Activated naive CD4-positive, alpha-beta T cell treated with anti-CD3 and anti-CD28 coated beads, Interleukin-2, amount 10 ng/mL, durations not matched to agents 5 hours and 36 hours (primary cell): ENCODE measurements at places on chromosomes 5 and 9. TPM values are rescaled to one million over a fixed set of nuclear protein-coding genes. Genes with fewer than 3 reads are reported as not detected.

Gene IPO11
- 22.4 TPM for total RNA-seq

Gene TIMD4
- total RNA-seq = 3.0 TPM

Gene ZNF454
- not detected for total RNA-seq

Gene RAB24
- 43.8 TPM for total RNA-seq

Gene SLC2A8
- total RNA-seq = 1.7 TPM

Gene FBXL7
- total RNA-seq = not detected

Gene ZNF79
- total RNA-seq = 10.3 TPM

Gene TMEM174
- total RNA-seq = not detected

Gene ANKRD55
- 17.8 TPM for total RNA-seq

Gene MARVELD2
- total RNA-seq = 0.46 TPM

Gene SPINK5
- not detected for total RNA-seq

Gene PCDHGA7
- not detected for total RNA-seq

Gene SOWAHA
- not detected for total RNA-seq
